NCI-H1048 (cell line): ENCODE measurements at places on chromosomes 7 and 10.

GRCh38 chr7:69147631-69148030 lies 450.6 kb upstream of the AUTS2 start:
- no peak for DNase-seq

GRCh38 chr10:76881477-76882220 lies 756.0 kb downstream of the KCNMA1 start:
- no peak for DNase-seq

GRCh38 chr7:92336662-92337340 lies 91.0 kb downstream of the ANKIB1 start:
- no peak for DNase-seq

- DNase-seq, result no peak
Observed at GRCh38 chr7:30930621-30931020, 19.0 kb downstream of the AQP1 start.

DNA sequence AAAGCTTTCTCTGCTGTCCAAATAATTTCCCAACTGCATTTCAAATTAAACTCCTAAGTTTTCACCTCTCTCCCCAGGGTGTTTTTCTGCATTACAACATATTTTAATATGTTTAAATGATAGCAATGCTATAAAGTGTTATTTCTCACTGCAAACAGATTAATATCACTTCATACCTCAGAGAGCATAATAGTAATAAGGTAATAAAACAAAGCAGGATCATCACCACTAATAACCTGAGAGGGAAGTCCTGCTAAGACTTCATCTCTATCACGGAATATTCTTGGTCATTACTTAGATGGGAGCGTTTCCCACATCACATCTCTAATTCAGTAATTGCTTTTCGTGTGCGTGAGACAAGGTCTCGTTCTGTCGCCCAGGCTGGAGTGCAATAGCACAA lies 168.8 kb downstream of the PARD3 start:
- DNase-seq, result no peak

DNA sequence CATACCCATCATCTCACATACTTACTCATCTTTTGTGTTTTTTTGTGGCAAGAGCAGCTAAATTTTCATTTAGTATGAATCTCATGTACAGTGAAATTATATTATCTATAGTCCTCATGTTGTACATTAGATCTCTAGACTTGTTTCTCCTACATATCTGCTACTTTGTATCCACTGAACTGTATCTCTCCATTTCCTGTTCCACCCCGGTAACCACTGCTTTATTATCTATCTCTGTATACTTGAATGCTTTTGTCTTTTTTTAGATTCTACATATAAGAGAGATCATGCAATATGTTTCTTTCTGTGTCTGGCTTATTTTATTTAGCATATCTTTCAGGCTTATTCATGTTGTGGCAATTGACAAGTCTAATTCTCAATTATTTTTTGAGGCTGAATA lies 125.1 kb downstream of the ANKRD7 start:
- DNase-seq, result no peak

- DNase-seq, result no peak
Observed at GRCh38 chr10:117539903-117540639, 2.5 kb upstream of the EMX2 start.

DNA sequence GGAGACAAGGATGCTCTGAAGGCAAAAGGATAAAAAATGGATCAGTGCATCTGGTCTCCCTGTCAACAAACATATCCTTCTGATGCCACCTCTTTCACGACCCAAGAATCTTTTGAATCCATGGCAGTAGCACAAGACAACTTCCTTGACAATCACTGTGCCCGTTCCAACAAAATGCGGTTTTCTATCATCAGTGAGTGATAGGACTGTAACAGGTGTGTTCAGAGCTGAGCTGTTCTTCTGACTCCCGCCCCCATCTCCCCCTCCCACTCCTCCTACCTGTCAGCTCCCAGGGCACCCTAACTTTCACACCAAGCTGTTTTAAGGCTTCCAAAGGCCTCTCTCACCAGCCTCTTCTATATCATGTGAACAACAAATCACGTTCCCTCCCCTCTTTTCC lies 74.8 kb downstream of the PARD3 start:
- no peak for DNase-seq

DNA sequence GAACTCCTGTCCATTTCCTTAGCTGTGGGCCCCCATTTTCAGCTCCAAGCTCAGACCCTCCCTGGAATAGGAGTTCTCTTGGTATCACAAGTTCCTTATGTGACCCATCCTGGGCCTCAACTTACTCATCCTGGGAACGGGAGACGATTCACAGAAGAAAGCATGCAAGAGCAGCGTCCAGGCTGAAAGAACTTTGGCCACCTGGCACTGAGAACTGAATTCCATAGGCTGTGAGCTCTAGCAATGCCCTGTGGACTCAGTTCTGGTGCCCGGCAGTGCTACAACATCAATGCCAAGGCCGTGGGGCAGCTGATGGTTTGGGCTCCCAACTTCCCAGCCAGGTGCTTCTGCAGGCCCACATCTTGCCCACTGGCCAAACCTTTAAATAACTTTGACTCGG lies 3.9 kb upstream of the CUEDC2 start:
- DNase-seq, result no peak

GRCh38 chr7:100640517-100641440 lies 573 bp downstream of the TFR2 start:
- no peak for DNase-seq

- DNase-seq, result no peak
Observed at GRCh38 chr7:76063525-76063924, 15.6 kb downstream of the MDH2 start.

DNA sequence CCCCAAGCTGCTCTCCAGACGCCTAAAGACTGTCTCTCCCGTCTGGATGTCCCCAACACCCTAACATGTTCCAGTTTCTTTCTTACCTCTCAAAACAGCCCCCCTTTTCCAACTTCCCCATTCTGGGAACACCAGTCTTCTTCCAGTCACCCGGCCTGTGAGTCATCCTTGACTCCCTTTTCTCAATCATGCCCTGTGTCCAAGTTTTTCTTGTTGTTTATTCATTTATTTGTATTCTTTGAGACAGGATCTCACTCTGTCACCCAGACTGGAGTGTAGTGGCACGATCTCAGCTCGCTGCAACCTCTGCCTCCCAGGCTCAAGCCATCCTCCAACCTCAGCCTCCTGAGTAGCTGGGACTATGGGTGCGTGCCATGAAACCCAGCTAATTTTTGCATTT lies 15.6 kb downstream of the SNX10 start:
- DNase-seq, result no peak

- DNase-seq, result no peak
Observed at GRCh38 chr7:2004841-2005725, 227.7 kb downstream of the MAD1L1 start.

DNA sequence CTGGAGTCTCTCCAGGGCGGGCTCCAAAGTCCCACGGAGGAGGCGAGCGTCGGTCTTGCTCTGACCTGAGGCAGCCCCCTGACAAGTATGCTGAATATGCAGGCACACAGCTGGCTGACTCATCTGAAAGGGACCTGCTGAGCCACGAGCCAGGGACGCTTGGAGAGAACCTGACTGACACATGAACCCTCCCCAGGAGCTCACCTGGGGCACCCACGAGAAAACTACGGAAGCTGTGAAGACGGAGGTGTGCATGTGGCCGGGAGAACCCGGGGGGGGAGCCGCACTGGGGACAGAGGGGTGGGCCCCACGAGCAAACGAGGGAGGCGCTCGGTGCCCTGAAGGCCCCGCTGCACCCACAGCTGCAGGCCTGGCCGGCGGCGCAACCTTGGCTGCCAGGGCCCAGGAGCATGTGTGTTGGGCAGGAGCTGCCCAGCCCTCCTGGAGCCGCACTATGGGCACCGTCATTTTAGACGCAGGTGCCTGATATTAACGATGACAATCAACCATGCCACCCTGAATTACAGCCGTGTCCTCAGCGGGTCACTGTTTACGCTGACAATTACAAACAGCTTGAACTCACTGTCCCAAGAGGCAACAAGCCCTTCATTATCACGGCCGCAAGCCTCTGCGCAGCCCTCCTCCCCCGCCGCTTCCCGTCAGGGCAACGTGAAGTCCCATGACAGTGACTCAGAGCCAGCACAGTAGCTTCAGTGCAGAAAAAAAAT lies 64.7 kb downstream of the DIP2C start:
- no peak for DNase-seq

- no peak for DNase-seq
Observed at GRCh38 chr7:39602351-39602750, 21.0 kb upstream of the RALA start.

DNA sequence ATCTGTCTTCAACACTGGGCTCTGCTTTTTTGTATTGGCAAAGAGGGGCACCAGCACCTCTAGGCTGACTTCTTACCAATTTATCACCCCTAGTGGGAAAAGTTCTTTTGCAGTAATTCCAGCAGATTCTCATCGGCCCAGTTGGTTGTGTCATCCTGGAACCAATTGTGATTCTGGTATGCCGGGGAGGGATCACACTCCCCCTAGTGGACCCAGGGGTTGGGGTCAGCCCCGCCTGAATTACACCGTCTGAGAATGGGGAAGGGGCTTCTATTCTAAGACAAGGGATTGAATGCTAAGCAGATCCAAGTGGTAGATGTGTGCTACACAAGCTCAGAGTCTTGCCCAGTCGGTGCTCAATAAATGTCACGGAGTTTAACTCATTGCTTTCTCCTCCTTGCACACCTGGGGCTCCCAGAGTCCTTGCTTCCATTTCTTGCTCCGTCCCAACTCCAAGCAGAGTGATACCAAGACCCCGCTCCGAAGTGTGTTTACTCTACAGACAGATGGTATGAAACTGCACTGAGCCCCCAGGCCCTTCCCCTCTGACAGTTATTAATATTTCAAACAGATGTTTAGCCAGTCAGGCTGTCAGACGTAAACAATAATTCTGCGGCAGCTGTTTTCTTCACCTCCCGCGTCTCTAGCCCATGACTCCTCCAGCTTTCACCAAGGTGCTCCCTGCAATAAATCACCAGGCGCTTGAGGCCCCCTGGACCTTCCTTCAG lies 71.9 kb downstream of the C10orf105 start:
- DNase-seq, result no peak

DNA sequence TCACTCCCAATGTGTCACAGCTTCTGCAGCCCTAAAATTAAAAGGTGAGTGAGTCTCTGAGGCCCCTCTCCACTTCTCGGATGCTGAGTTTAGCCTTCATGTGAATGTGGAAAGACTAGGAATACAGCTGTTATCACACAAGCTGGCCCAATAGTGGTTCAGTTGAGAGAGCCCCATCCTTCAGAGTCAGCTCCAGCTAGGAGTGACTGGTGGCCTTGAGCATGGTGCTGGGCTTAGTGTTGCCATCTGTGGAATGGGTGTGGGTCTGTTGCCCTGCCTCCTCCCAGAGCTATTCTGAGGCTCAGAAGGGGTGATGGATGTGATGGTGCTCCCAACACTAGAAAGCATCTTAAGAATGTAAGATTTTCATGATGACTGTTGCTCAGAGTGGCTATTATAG lies 55.8 kb downstream of the FIGNL1 start:
- no peak for DNase-seq

- DNase-seq, result no peak
Observed at GRCh38 chr7:21497072-21497471, 45.8 kb upstream of the DNAH11 start.

- no peak for DNase-seq
Observed at GRCh38 chr7:959271-959670, 4.8 kb upstream of the ADAP1 start.

GRCh38 chr7:134637934-134638719 lies 8.5 kb upstream of the BPGM start:
- DNase-seq, result no peak

DNA sequence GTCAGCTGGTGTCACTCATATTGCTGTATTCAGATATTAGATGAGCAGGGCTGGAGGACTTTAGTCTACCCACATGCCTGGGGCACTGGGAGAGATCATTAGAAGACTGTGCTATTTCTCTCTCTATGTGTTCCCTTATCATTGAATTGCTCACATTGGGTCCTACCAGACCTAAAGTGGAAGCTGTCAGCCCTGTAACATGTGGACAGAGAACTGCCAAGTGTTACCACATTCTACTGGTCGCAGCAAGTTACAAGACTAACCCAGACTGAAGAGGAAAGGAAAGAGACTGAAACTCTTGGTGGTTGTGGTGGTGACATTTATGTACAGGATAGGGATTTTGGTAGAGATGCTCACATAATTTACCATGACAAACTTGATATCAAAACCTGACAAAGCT lies 627.1 kb upstream of the FZD8 start:
- DNase-seq, result no peak

GRCh38 chr10:73168465-73168803 lies 515 bp downstream of the FAM149B1 start:
- no peak for DNase-seq

DNA sequence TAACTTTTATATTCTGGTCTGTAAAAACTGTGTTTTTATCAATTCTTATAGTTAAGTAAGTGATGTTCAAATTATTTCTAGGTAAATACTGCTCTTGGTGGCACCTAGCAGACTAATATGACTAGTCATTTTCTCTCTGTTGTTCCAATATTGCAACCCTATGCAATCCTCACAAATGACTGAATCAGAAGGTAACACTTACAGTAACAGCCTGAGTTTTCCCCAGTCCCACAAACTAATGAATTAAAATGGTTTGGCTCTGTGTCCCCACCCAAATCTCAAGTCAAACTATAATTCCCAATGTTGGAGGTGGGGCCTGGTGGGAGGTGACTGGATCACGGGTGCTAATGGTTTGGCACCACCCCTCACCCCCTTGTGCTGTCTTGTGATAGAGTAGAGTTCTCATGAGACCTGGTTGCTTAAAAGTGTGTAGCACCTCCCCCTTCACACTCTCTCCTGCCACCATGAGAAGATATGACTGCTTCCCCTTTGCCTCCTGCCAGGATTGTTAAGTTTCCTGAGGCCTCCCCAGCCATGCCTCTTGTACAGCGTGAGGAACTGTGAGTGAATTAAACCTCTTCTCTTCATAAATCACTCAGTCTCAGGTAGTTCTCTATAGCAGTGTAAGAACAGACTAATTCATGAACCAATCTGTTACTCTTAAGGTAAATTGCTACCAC lies 43.5 kb downstream of the MTPN start:
- DNase-seq, result no peak

GRCh38 chr7:70595370-70595754 lies 536.6 kb upstream of the GALNT17 start:
- DNase-seq, result no peak

DNA sequence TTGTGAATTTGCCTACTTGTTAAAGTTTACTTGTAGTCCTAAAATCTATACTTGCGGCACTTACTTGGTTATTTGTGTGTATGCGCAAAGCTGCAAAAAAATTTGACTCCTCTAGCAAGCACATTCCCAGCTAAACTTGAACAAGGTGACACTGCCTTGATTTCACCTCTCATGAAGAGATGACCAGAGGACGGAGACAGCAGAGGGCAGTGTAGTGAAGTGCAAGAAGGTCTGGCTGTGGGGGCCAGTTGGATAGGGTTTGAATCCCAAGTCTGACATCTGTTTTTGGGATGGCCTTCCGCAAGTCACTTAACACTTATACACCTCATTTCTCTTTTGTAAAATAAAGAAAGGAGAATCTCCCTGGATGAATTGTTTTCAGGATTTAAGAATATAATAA lies 15.7 kb downstream of the SLK start:
- no peak for DNase-seq
